Activated CD4-positive, alpha-beta T cell treated with anti-CD3 and anti-CD28 coated beads for 4 hours (primary cell): ENCODE measurements at places on chromosomes 12 and 14.

DNA sequence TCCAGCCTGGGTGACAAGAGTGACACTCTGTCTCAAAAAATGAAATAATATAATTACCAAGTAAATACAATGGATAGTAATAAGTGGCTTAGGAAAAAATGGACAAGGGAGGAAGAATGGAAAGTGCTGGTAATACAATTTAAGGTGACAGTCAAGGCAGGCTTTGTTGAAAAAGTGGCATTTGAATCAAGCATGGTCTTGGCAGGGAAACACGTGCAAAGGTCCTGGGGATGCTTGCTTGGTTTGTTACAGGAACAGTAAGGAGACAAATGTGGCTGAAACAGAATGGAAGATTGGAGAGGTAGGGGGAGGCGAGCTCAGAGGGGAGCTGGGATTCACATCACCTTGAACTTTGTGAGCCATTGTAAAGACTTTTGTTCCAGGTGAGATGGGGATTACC is 153.2 kb downstream of the TMEM132C start:
- no peak for DNase-seq

DNA sequence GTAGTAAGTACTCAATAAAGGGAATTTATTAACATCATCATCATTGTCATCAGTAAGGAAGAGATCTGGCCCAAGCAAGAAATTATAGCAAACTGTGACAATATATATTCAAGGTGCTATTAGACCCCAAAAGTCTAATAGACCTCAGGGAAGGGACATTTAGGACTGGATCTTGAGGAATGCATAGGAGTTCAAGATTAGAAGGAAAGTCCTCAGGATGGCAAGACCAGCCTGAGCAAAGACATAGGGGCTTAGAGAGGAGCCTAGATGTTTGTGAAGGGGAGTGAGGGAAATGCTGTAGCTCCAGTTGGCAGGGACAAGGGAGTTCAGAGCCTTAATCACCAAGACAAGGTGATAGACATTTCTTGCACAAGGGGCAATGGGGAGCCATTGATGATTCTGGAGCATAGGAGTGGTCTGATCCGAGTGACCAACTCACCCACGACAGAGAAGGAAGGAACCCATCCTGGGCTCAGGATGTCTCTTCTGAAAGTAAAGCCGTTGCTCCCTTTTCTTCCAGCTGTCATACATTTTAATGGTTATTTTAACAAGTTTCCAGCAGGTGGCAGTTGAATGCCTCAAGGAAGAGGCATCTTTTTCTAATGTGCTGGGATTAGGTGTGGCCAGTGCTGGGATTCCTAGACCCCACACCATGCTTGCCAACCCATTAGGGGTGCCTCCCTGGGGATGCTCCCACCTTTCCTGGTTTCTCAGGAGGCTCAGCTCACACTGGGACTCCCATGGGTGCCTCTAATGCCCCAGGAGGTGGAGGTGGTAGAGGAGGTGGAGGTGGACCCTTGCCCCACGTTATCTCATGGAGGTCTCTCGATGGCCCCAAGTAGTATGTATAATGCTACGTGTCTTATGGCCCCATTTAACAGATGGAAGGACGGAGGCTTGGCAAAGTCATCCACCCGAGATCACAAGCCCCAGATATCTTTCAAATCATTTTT is 37.8 kb downstream of the PHETA1 start:
- DNase-seq, result no peak

- DNase-seq, result no peak
These were observed 97.8 kb upstream of the FERMT2 start for GRCh38 chr14:53048631-53049030.

DNA sequence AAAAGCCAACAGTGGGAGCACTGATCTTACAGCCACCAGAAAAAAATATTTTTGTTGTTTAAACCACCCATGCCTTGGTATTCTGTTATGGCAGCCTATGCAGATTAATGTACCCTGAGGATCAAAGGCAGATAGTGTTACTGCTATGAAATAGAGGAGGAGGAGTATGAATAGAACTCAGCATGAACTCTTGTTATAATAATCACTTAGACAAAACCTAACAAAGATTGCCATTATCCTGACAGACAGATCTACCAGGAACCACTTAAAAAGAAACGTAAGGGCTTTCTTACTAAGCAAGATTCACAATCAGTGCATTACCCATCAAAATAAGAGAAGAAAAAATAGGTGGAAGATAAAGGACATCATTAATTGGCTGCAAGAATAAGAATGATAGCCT is 558.3 kb downstream of the GALC start:
- no peak for DNase-seq

- no peak for DNase-seq
These were observed 2.1 kb upstream of the SERPINA1 start for GRCh38 chr14:94390372-94391086.

GRCh38 chr14:68947802-68948201 is 31.3 kb downstream of the ACTN1 start:
- no peak for DNase-seq

- no peak for DNase-seq
These were observed 238.4 kb upstream of the USP15 start for GRCh38 chr12:62021808-62022207.

GRCh38 chr12:99055299-99055698 is 410.2 kb downstream of the APAF1 start:
- no peak for DNase-seq

- DNase-seq, result no peak
These were observed 7.6 kb upstream of the ATP5MC2 start for GRCh38 chr12:53683494-53683893.

GRCh38 chr12:10098791-10099190 is at the start of gene CLEC1A:
CLEC1A (minus strand) TSS chr12:10098985; CDS start chr12:10098922, 63 bp downstream.
- no peak for DNase-seq

- no peak for DNase-seq
These were observed 572 bp upstream of the RASSF8 start for GRCh38 chr12:25957793-25958427.
